Skeletal muscle tissue (tissue), 5 donors: ENCODE measurements at places on chromosomes 5 and 9. TPM values are rescaled to one million over a fixed set of nuclear protein-coding genes. Genes with fewer than 3 reads are reported as not detected.

CAMK2A gene
- total RNA-seq: 45.9 TPM

SLC27A6 gene
- 1.6 TPM for total RNA-seq

TMC1 gene
- 0.52 TPM for total RNA-seq

KIAA0825 gene
- 5.2 TPM for total RNA-seq

SCGB3A1 gene
- 1.0 TPM for total RNA-seq

GNG10 gene
- total RNA-seq: 20.9 TPM

CDC20B gene
- total RNA-seq: not detected

RBM18 gene
- 7.3 TPM for total RNA-seq

GRIN1 gene
- not detected for total RNA-seq

TIGD6 gene
- 6.3 TPM for total RNA-seq

IL3 gene
- total RNA-seq: not detected

CREBRF gene
- total RNA-seq: 12.0 TPM

MAMDC2 gene
- total RNA-seq: 11.0 TPM

SNAPC3 gene
- total RNA-seq: 27.1 TPM

GRXCR2 gene
- total RNA-seq: not detected

ARL14EPL gene
- not detected for total RNA-seq

NUDT12 gene
- 11.0 TPM for total RNA-seq

SLIT3 gene
- total RNA-seq: 7.8 TPM

IDNK gene
- 3.1 TPM for total RNA-seq

CCNI2 gene
- total RNA-seq: not detected

UBE2QL1 gene
- total RNA-seq: 0.52 TPM

ANKRD18A gene
- under 0.01 TPM for total RNA-seq

DBH gene
- not detected for total RNA-seq

ATP10B gene
- under 0.01 TPM for total RNA-seq

NUP155 gene
- total RNA-seq: 42.3 TPM

ARID3C gene
- not detected for total RNA-seq

MTRR gene
- total RNA-seq: 29.7 TPM

ENG gene
- total RNA-seq: 9.4 TPM

ANKRD18B gene
- not detected for total RNA-seq

LURAP1L gene
- 14.1 TPM for total RNA-seq

PRRC1 gene
- 34.4 TPM for total RNA-seq

SLC6A7 gene
- not detected for total RNA-seq

DIPK1B gene
- total RNA-seq: 11.0 TPM

ADAMTS13 gene
- total RNA-seq: 1.6 TPM

IFNA13 gene
- total RNA-seq: 0.52 TPM

PITX1 gene
- 2.6 TPM for total RNA-seq

FOXD4L3 gene
- total RNA-seq: not detected

RMI1 gene
- 3.1 TPM for total RNA-seq

CRAT gene
- total RNA-seq: 27.1 TPM

INSL4 gene
- total RNA-seq: not detected
